ENCODE measurements at places on chromosomes 5 and 9.

DNA sequence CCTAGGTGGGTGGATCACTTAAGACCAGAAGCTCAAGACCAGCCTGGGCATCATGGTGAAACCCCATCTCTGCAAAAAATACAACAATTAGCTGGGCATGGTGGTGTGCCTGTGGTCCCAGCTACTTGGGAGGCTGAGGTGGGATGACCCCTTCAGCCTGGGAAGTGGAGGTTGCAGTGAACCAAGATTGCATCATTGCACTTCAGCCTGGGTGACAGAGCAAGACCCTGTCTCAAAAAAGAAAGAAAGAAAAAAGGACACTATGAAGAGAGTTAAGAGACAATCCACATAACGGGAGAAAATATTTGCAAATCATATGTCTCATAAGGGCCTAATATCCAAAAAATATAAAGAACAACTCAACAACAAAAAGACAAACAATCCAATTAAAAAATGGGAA is 57.9 kb downstream of the NDST1 start:
- DNase-seq, result no peak

GRCh38 chr5:113212244-113212920 is 222.4 kb downstream of the TSSK1B start:
- no peak for DNase-seq

- no peak for DNase-seq
Measured at GRCh38 chr9:132249123-132249522, 87.3 kb downstream of the NTNG2 start.

DNA sequence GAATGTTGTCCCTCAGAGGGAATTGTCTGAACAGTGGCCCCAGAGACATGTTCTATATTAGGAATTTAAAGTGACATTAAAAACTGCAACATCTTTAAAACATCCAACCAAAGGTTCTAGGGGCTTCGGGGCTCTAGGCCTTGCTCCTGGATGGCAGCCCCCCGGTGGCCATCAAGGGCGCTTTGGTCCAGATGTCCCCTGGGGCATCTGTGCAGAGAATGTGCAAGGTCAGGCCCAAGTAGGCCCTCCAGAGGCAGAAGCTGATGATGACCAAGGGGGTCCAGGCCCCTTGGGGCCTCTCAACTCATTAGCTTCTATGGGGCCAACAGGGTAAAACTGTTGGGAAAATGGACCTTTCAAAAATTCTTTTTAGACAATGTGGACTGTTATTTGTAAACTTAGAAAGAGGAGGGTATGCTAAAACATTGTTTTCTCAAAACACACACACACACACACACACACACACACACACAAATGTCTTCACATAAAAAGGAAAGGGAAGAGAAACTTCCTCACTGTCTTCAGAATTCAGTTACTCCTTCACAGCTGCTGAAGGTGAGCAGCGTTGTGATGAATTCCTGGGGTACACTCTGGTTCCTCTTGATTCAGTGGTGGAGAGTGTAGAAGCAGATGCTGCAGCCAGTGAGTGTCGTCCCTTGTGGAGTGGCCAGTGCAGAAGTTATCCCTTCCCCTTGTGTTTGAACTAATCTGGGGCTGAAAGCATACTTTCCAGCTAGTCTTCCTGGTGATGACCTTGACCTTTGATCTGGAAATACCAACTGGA is 125.2 kb downstream of the WDR41 start:
- no peak for DNase-seq

- DNase-seq, result no peak
Measured at GRCh38 chr9:108859459-108860114, 2.5 kb upstream of the ACTL7A start.

DNA sequence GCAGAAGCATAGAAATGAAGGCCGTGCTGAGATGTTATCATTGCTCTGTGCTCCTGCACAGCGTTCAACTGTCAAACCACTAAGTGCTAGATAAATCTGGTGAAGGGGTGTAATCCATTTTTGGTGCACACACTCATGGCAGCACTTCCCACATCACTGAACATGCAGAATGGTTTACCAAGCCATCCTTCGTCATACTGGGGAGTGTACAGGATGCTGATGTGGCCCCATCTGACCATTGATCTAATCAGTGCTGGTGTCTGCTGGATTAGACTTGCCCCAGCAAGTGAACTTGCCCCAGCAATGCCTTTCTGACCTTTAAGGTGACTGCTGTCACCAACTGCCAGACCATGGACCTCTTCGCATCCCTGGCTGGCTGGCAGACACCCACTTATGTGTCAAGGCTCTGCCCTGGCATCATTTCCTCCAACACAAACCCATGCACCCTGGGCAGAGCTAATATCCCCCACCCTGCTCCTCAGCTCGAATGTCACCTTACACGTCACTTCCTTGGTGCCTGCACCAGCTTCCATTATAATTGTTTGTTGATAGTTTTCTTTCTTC is 4.2 kb upstream of the SEMA4D start:
- DNase-seq, result peak; percentile 71

DNA sequence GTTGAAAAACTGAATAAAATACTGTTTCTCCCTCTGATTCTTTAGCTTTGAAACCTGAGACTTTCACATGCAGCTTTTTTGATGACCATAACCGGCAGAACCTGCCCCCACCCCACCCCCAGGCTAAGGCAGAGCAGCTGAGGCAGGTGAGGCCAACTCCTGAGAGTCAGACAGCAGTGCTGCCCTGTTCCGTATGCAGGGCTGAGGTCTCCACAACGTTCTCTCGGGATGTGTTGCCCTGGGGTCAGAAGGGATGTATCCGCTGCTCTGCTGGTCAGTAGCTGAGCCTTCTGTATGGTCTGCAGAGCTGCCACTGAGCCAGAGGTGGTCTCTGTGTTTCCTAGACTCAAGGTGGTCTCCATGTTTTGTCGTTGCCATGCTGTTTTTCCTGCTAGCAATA is 190.5 kb downstream of the AOPEP start:
- no peak for DNase-seq

- no peak for DNase-seq
Measured at GRCh38 chr9:90064248-90064647, 459.4 kb downstream of the GADD45G start.

DNA sequence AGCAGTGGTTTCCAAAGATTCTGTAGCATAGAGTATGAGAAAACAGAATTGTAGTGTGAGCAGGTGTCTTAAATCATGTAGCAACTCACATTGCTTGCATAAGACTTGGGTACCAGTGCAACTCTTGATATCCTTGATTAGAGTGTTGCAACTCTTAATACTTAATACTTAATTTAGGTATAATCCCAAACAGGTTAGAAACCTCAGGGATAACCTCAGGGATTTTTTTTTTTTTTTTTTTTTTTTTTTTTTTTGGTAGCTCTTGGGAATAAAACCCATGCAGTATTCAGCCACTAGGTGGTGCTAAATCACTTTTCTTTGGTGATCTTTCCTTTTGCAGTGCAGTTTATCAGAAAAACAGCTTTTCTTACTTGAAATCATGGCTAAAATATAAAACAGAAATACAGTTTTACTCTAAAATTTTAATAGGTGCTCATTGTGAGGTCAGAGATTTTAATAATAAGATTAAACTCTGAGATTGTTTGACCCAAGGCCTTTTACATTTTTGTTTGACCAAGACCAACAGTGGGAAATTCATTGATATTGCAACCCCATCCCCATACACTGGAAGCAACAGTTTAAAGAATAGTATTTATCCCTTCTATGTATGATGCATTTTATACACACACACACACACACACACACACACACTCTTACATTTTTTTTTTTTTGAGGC is 55.3 kb downstream of the ERAP1 start:
- no peak for DNase-seq

All from CD4-positive, alpha-beta T cell treated with Interleukin-4 for 1 hour (primary cell).